ENCODE measurements at places on chromosomes 7 and 10. TPM values are rescaled to one million over a fixed set of nuclear protein-coding genes. Genes with fewer than 3 reads are reported as not detected.

Gene GPR26
- total RNA-seq, result not detected

Gene SH2D4B
- total RNA-seq, result 0.16 TPM

Gene SPDYE8
- not detected for total RNA-seq

Gene LIPJ
- not detected for total RNA-seq

Gene RPA3
- total RNA-seq, result 36.5 TPM

- peaks cover 7% of the 10 kb centered on the region for H3K36me3 ChIP-seq
- H3K4me3 ChIP-seq, result no peak overlapping the region
- DNase-seq, result no peak
- H3K27me3 ChIP-seq, result no peaks in the 10 kb centered on the region
Measured at GRCh38 chr7:36658335-36659171, 65.7 kb downstream of the AOAH start.

DNA sequence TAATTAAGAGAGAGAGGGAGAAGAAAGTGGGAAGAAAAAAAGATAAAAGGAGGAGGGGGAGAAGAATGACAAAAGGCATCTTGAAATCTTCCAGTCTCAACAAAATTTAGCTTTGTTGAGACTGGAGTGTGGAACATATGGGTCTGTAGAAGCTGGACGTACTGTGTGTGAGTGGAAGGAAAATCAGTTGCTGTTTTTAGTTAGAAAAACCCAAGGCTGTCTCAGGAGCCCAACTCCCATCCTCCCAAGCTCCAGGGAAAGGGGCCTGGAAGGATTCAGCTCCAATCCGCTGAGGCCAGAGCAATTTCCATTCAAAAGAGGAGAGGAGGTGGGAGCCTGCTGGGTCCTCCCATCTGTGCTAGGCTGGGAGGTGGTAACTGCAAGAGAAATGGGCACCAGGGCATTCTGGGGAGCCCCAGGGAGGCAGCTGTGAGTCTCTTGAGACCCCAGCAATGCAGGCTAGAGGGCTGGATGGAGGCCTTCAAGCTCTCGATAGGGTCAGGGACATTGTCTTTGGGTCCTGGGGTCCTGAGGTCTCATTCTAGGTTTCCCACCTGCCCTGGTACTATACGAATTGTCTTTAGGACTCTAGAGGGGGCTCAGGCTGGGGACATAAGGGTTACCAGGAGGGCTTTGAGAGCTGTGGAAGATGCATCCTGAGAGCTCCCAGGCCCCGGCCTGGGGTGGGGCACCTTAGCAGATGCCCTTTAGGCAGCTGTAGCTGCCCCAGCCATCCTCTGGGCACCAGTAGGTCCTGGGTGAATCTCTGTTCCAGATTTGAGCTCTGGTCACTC, 21.4 kb downstream of the ADCYAP1R1 start:
- H3K36me3 ChIP-seq, result no peaks in the 10 kb centered on the region
- H3K4me3 ChIP-seq, result no peak overlapping the region
- no peak for DNase-seq
- H3K4me1 ChIP-seq, result no peaks in the 10 kb centered on the region

DNA sequence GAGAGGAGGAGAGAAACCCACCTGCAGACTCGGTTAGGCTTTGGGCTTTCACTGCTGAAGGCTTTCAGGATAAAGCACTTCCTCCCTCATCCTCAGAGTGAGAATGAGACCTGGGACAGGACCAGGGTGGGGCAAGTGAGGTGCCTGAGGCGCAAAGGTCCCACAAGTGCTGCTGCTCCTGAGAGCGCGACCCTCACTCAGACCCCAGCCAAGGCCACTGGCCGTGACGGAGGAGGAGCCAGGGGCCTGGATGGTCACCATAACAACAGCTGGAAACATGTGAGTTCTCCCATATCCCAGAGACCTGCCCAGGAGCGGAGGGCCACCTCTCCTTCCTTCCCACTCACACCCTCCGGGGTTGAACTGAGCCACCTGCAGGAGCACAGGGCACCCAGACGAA, 46.9 kb upstream of the MKRN1 start:
- no peaks in the 10 kb centered on the region for H3K36me3 ChIP-seq
- no peak for DNase-seq
- H3K4me1 ChIP-seq, result peaks cover 22% of the 10 kb centered on the region
